ENCODE measurements at places on chromosomes 2 and 18.

GRCh38 chr2:42784204-42784880 lies 8.0 kb downstream of the HAAO start:
- DNase-seq, result no peak

DNA sequence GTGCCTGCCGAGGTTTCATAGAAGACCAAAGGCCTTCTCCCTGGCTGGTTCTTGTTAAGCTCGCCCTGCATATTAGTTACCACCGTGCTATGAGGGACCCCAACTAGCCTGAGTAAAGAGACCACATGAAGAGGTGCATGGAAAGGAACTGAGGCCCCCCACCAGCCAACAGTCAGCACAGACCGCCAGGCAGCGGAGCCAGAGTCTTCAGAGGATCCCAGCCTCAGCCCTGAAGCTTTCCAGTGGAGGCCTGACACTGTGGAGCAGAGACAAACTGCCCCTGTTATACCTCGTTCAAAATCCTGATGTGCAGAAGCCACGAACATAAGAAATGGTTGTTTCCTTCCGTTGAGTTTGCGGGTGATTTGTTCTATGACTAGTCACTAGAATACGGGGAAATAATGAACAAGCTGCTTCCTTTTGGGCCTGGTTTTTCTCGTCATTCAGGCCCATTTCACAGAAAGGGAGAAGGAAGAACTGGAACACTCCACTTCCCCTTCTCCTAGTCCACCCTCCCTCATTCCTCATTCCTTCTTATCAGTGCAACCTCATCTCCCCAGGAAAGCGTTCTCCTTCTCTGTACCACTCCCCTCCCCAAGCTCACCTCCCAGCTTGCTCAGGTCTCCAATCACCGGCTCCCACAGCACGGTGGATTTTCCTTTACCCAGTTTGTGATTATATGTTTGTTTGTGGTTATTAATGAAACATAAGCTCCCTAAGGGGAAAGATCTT lies 3.0 kb upstream of the GLI2 start:
- no peak for DNase-seq

- DNase-seq, result no peak
Observed at GRCh38 chr2:25692143-25692542, 18.8 kb upstream of the DTNB start.

DNA sequence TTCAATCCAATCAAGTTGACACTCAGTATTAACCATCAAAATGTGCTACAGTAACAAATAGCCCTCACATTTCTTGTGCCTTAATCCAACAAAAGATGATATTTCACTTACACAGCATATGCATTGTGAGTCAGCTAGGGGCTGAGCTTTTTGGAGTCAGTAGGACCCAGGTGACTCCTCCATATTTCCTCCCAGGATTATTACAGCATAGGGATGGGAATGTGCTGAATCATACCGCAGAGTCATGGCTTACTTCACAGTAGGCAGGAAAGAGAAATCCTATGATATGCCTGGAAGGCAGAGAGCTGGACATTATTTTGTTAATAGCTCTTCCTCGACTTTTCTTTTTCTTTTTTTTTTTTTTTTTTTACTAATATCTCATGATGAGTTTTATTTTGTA lies 153.3 kb downstream of the TMEM182 start:
- DNase-seq, result no peak

DNA sequence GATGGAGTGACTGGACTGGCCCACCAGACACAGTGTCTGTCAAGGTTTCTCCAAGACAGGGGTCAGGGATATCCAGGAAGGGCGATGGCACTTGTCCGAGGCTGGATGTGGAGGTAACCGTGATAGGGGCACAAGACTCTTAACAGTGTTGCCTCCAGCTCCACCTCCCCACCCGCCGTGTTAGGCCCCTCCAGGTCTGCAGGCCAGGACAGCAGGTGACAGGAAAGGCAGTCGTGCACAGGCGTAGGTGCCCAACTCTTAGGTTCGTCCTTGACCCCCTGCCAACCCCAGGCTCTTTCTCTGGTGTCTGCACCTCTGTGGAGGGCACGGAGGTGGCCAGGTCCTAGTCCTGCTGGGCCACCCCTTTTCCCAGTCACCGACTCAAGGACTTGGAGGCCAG lies 10.1 kb downstream of the ITM2C start:
- no peak for DNase-seq

GRCh38 chr18:55380589-55380988 lies 207.4 kb downstream of the TCF4 start:
- DNase-seq, result no peak

DNA sequence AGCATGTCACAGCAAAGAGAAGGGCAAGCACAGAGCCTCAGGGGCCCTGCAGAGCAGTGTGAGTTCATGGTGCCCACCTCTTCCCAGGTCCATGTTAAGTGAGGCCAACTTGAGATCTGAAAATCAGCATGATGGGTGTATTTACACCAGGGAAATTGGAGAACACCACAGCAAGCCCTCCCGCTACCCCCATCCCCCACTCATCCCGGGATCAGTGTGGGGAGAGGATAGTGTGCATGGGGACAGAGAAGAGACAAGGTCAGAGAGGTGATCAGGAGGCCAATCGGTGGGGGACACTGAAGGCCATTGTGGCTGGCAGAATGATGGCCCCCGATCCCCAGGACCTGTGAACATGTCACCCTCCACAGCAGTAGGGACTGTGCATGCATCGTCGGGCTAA lies 54.7 kb downstream of the PTGR3 start:
- DNase-seq, result no peak
